Astrocyte of the cerebellum (primary cell): ENCODE measurements at places on chromosomes 7 and 10.

GRCh38 chr10:73552819-73553715 lies 38.1 kb downstream of the USP54 start:
- DNase-seq: no peak

GRCh38 chr10:106011250-106011649 lies 1153.3 kb downstream of the SORCS1 start:
- no peak for DNase-seq

GRCh38 chr7:36393826-36394225 lies 4.2 kb downstream of the ANLN start:
- no peak for DNase-seq

DNA sequence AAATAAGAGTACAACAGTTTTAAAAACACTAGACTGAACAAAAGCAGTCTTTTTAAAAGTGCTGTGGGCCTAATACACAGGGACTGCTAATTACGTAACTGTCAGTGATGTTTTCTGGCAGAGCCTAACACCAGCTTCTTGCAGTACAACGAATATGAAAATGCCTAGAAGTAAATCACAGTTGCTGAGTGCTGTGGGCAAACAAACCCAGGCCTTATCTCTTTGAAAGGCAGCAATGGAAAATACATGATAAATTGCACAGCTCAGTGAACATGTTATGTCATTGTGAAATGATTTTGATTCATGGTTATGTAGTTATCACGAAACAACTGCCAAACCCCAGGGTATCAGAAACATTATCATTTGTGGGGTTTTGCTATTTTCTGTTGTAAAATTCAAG lies 428.4 kb downstream of the GFRA1 start:
- DNase-seq: no peak

DNA sequence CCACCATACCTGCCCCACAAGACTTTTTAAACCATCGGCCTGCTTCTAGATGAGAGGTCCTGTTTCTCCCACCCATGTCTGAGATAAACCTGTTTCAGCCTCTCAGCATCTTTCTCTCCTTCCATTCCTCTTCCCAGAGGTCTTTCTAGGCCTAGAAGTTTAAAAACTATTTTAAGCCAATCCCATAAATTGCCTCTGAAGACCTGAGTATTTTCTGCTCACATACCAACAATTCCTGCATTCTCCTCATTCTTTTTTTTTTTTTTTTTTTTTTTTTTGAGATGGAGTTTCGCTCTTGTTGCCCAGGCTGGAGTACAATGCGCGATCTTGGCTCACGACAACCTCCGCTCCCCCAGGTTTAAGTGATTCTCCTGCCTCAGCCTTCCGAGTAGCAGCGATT lies 262.9 kb upstream of the AUTS2 start:
- DNase-seq: no peak
